ENCODE measurements at places on chromosomes 16 and 17. TPM values are rescaled to one million over a fixed set of nuclear protein-coding genes. Genes with fewer than 3 reads are reported as not detected.

- no peak overlapping the region for H3K4me3 ChIP-seq
- H3K27me3 ChIP-seq: no peaks in the 10 kb centered on the region
- DNase-seq: no peak
- H3K27ac ChIP-seq: no peak overlapping the region
- no peaks in the 10 kb centered on the region for H3K4me1 ChIP-seq
These were observed 20.8 kb upstream of the PIK3R5 start for GRCh38 chr17:8986295-8986694.

- no peaks in the 10 kb centered on the region for H3K4me1 ChIP-seq
- H3K27ac ChIP-seq: no peak overlapping the region
- no peak overlapping the region for H3K4me3 ChIP-seq
These were observed 442.8 kb downstream of the HS3ST4 start for GRCh38 chr16:26134588-26134987.

The TBC1D3G gene
- not detected for total RNA-seq

DNA sequence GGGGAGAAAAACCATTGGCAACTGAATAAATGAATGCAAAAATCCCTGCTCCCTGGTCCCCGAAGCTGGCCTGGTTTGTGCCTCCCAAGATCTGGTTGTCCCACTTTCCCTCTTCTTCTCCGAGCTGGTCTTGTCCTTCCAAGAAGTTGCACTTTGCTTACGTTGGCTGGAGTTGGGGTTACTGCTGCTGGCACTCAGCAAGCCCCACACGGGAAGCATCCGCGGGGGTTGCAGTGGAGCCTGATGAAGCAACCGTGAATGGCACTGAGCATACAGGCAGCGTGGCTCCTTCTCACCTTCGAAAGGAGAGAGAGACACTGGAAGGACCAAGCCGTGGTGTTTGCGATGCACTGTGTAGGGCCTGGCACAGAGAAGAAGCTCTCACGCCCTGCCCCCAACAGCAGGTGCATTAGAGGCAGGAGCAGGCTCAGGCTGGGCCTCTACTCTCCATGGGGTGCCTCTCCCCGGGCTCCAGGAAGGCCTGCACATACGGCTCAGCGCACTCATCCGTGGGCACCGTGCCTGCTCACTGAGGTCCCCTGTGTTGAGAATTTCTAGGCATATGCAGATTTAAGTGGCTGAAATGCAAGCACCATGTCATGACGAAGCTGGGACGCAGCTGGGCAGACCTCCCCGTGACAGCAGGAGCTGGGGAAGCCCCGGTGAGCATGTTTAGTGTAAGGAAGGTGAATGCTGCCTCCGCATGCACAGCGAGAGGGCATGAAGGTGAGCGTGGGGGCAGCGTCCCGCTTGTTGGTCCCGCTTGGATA is 12.1 kb downstream of the CA5A start:
- peaks cover 17% of the 10 kb centered on the region for H3K4me1 ChIP-seq
- no peak for DNase-seq
- no peak overlapping the region for H3K4me3 ChIP-seq
- H3K36me3 ChIP-seq: no peaks in the 10 kb centered on the region
- H3K27me3 ChIP-seq: peaks cover 8% of the 10 kb centered on the region
- no peak overlapping the region for H3K27ac ChIP-seq

GRCh38 chr17:20280051-20280450 is 187.3 kb downstream of the LGALS9B start:
- no peaks in the 10 kb centered on the region for H3K36me3 ChIP-seq
- no peak overlapping the region for H3K27ac ChIP-seq
- H3K27me3 ChIP-seq: no peaks in the 10 kb centered on the region
- no peak for DNase-seq
- no peak overlapping the region for H3K4me3 ChIP-seq

GRCh38 chr17:10130263-10130662 is 68.1 kb downstream of the GAS7 start:
- DNase-seq: no peak
- no peaks in the 10 kb centered on the region for H3K27me3 ChIP-seq
- H3K27ac ChIP-seq: no peak overlapping the region
- H3K36me3 ChIP-seq: no peaks in the 10 kb centered on the region
- peaks cover 30% of the 10 kb centered on the region for H3K4me1 ChIP-seq

DNA sequence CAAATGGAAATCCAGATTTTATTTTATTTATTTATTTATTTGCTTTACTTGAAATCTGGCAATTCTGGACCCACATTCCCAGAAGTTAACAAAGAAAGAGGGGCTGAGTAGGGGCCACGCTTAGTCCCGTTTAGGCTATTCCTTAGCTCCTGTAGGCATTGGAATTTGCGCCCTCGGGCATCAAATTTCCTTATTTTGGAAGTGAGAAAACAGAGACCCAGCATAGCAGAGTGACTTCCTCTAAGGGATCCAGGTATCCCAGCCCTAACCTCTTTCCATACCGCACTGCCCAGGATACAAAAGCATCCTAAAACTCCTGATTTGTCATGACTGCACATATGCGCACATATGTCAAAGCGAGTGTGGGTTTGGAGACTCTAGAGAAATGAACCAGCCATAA is 19.0 kb upstream of the SMG1 start:
- no peaks in the 10 kb centered on the region for H3K27me3 ChIP-seq
- no peaks in the 10 kb centered on the region for H3K36me3 ChIP-seq
- H3K4me3 ChIP-seq: no peak overlapping the region
- no peak overlapping the region for H3K27ac ChIP-seq

- no peak for DNase-seq
- H3K4me3 ChIP-seq: no peak overlapping the region
- peaks cover 29% of the 10 kb centered on the region for H3K4me1 ChIP-seq
These were observed 1.2 kb upstream of the IGSF6 start for GRCh38 chr16:21653571-21653970.

DNA sequence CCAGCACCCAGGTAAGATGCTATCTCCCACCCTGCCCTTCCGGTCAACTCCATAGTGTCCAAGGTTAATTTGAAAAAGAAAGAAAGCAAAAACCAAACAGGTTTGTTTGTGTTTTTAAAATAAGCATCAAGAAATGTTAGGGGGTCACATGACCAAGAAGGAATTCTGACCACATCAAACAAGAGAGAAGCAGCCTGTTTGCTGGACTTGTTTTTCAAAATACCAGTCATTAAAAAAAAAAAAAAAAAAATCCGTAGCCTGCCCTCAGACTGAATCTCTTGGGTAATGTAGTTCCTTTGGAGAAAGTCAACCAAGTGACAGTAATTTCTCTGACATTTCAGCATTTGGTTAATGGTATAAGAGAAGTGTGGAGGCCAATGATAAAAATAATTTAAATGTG is 38.4 kb downstream of the HNF1B start:
- no peaks in the 10 kb centered on the region for H3K36me3 ChIP-seq
- H3K27me3 ChIP-seq: peaks cover 45% of the 10 kb centered on the region
- no peak overlapping the region for H3K4me3 ChIP-seq
- no peak for DNase-seq
- H3K4me1 ChIP-seq: no peaks in the 10 kb centered on the region

- no peak for DNase-seq
- H3K4me3 ChIP-seq: peak overlapping the region; percentile 86
- peak overlapping the region; percentile 87 for H3K27ac ChIP-seq
- H3K36me3 ChIP-seq: no peaks in the 10 kb centered on the region
These were observed 885 bp upstream of the VASN start for GRCh38 chr16:4370570-4371356.

DNA sequence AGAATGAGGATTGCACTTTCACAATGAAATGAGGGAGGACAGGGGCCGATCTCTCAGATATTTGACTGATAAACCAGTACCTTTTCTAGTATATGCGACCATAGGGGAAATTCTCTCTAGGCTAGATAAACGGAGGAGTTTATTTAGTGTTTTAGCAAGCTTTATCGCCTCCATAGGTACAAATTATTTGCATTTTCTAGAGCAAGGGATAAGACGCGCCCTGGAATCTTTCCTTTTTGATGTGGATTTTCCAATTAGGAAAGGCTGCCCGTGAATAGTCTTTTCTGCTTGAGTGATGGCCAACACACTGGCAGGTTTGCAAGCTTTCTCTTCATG is 351 bp upstream of the GDPD1 start:
- no peaks in the 10 kb centered on the region for H3K27me3 ChIP-seq
- H3K4me3 ChIP-seq: peak overlapping the region; percentile 88
- no peaks in the 10 kb centered on the region for H3K36me3 ChIP-seq
- H3K27ac ChIP-seq: no peak overlapping the region
- no peak for DNase-seq

- H3K4me3 ChIP-seq: no peak overlapping the region
- peaks cover 49% of the 10 kb centered on the region for H3K36me3 ChIP-seq
- H3K27ac ChIP-seq: no peak overlapping the region
- peaks cover 7% of the 10 kb centered on the region for H3K4me1 ChIP-seq
- no peaks in the 10 kb centered on the region for H3K27me3 ChIP-seq
These were observed 27.3 kb downstream of the ANKFY1 start for GRCh38 chr17:4236456-4236855.

- no peaks in the 10 kb centered on the region for H3K27me3 ChIP-seq
- H3K36me3 ChIP-seq: peaks cover 6% of the 10 kb centered on the region
- peak overlapping the region; percentile 19 for H3K27ac ChIP-seq
- no peak for DNase-seq
- H3K4me1 ChIP-seq: peaks cover 61% of the 10 kb centered on the region
These were observed 6.3 kb downstream of the ZNF267 start for GRCh38 chr16:31879937-31880321.

DNA sequence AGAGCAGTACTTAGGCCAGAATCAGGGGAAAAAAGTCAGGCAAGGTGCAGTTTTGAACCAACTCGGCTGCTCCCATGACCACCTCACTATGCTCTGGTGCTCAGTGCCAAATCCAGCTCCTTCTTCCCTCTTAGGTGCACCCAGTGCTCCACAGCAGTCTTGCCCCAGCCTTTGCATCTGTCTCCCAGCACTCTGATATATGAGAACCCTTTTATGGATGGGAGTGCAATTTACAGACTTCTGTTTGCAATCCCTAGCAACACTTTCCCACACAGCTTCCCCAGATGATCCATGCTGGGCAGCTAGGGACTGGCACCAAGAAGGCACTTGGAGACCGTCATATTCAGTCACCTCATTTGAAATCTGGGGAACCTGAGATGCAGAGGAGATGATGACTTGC is 267.9 kb upstream of the CCL2 start:
- no peak overlapping the region for H3K4me3 ChIP-seq
- no peaks in the 10 kb centered on the region for H3K4me1 ChIP-seq
- H3K27me3 ChIP-seq: no peaks in the 10 kb centered on the region
- no peaks in the 10 kb centered on the region for H3K36me3 ChIP-seq

The HS3ST3B1 gene
- total RNA-seq: 21.2 TPM

The PRKCB gene
- total RNA-seq: 7.7 TPM

DNA sequence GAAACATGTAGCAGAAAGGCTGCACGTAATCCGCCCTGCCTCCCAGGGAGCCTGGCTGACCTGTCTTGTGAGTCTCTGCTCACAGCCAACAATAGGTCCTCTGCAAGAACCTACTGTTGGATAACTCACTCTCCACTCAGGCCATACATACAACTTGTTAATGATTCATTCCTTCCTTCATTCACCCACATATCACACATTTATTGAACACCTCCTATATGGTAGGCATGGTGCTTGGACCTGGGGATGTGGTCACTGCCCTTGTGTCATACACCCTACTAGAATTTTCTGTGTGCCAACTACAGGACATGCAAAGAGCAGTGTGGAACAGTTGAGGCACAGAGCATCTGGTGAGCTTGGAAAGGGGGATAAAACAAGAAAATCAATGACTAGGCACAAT is 28.1 kb upstream of the HNF1B start:
- H3K27ac ChIP-seq: no peak overlapping the region
- no peak overlapping the region for H3K4me3 ChIP-seq
- no peak for DNase-seq
- H3K4me1 ChIP-seq: no peaks in the 10 kb centered on the region
- H3K36me3 ChIP-seq: no peaks in the 10 kb centered on the region

The NFAT5 gene
- 67.7 TPM for total RNA-seq

DNA sequence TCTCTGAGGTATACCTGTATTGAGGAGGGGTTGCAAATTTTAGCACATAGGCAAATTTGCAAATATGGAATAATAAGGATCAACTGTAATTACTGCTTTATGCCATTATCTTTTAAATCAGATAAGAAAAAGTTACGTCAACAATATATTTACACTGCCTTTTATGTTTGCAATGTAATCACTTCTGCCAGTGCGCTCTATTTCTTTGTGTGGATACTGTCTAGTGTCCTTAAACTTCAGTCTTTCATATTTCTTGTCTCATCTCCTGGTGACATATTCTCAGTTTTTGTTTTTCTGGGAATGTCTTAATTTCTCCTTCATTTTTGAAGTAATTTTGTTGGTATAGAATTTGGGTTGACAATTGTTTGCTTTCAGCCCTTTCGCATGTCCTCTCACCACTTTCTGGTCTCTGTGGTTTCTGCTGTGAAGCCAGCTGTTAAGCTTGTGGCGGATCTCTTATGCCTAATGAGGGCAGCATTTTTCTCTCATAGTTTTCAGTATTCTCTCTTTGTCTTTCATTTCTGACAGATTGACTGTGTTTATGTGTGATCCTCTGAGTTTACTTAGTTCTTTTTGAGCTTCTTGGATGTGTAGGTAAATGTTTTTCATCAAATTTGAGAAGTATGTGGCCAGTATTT is 37.6 kb upstream of the ABCC11 start:
- H3K27ac ChIP-seq: no peak overlapping the region
- peaks cover 8% of the 10 kb centered on the region for H3K4me1 ChIP-seq
- peaks cover 28% of the 10 kb centered on the region for H3K36me3 ChIP-seq
- no peak overlapping the region for H3K4me3 ChIP-seq
- H3K27me3 ChIP-seq: no peaks in the 10 kb centered on the region

- no peaks in the 10 kb centered on the region for H3K36me3 ChIP-seq
- no peaks in the 10 kb centered on the region for H3K27me3 ChIP-seq
- H3K4me3 ChIP-seq: no peak overlapping the region
- H3K4me1 ChIP-seq: peaks cover 75% of the 10 kb centered on the region
These were observed 4.5 kb downstream of the MINK1 start for GRCh38 chr17:4837471-4838308.

The CA5A gene
- not detected for total RNA-seq

- no peaks in the 10 kb centered on the region for H3K27me3 ChIP-seq
- no peak overlapping the region for H3K4me3 ChIP-seq
These were observed 409.7 kb upstream of the CDH8 start for GRCh38 chr16:62445909-62446308.

DNA sequence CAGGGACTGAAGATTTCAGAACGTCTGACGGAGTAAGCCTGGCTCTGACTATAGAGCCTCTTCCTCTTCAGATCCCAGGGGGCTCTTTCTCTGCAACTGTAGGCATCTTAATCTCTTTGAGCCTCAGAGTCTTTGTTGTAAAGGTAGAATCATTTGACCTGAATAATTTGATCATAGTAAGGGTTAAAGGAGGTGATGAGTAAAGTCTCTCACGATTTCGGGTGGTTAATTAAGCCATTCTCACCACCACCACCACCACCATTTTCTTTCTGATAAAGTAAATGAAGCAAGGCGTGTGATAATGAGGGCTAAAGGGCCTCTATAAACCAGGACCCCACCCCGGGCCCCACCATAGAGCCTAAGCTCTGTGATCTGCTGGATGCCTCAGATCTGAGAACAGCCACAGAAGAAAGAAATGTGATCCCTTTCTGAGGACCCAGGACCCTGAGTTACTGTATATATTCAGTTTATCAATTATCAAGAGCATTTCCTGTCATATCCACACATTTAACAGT is 33.0 kb upstream of the ADAMTS18 start:
- no peak overlapping the region for H3K27ac ChIP-seq
- H3K36me3 ChIP-seq: no peaks in the 10 kb centered on the region
- H3K4me1 ChIP-seq: peaks cover 7% of the 10 kb centered on the region
- no peak overlapping the region for H3K4me3 ChIP-seq

GRCh38 chr16:1441391-1441829 is 2.9 kb downstream of the CCDC154 start:
- H3K4me3 ChIP-seq: no peak overlapping the region
- H3K36me3 ChIP-seq: peaks cover 13% of the 10 kb centered on the region
- no peak overlapping the region for H3K27ac ChIP-seq
- no peaks in the 10 kb centered on the region for H3K4me1 ChIP-seq
- H3K27me3 ChIP-seq: no peaks in the 10 kb centered on the region
- DNase-seq: no peak
